Mammary epithelial cell (primary cell): ENCODE measurements at places on chromosomes 5 and 9. TPM values are rescaled to one million over a fixed set of nuclear protein-coding genes. Genes with fewer than 3 reads are reported as not detected.
A peak's percentile ranks its signal among the peaks of the same experiment; 100 is the strongest.

DNA sequence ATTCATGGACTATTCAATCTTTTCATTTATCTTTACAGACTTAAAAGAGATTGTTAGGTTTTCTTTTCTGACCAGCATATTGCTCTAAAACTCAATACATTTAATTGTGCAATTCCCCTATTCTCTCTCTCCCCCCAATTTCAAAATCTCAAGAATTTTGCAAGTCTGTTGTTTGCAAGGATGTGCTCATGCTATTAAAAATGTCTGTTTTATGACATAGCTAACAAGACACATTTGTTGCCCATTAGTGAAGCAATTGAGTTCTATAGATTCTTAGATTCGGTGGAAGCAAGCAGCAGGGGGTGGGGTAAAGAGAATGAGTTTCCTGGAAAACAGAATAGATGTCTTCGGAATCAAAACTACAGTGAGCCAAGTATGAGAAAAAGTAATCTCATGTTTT is 8.5 kb upstream of the CSNK1A1 start:
- no peak for DNase-seq

GRCh38 chr5:113615708-113616107 is 102.2 kb downstream of the YTHDC2 start:
- no peak for DNase-seq

DNA sequence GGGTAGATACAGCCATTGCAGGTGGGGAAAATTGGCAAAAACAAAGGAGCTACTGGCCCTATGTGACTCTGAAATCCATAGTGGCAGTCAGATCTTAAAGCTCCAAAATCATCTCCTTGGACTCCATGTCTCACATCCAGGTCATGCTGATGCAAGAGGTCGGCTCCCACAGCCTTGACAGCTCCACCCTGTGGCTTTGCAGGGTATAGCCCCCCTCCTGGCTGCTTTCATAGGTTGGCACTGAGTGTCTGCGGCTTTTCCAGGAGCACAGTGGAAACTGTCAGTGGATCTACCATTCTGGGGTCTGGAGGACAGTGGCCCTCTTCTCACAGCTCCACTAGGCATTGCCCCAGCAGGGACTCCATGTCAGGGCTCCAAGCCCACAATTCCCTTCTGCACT is 1190.1 kb downstream of the CDH12 start:
- DNase-seq: no peak

DNA sequence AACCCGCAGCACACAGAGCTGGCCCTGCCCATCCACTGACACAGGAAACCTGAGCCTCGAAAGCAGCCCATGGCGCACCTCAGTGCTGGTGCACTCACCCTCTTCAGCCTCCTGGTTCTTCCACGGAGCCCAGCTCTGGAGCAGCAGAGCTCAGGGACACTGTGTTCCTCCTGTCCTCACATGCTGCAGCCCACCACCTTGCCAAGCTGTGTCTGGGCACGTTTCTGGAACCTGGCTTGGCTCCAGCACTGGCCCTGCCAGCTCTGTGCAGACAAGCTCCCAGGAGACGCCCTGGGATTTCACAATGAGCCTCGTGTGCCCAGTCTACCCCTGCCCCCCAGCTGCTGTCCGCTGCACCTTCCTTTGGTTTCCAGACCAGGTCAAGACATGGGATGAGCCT is 119.5 kb downstream of the SYK start:
- peak; percentile 97 for DNase-seq

DNA sequence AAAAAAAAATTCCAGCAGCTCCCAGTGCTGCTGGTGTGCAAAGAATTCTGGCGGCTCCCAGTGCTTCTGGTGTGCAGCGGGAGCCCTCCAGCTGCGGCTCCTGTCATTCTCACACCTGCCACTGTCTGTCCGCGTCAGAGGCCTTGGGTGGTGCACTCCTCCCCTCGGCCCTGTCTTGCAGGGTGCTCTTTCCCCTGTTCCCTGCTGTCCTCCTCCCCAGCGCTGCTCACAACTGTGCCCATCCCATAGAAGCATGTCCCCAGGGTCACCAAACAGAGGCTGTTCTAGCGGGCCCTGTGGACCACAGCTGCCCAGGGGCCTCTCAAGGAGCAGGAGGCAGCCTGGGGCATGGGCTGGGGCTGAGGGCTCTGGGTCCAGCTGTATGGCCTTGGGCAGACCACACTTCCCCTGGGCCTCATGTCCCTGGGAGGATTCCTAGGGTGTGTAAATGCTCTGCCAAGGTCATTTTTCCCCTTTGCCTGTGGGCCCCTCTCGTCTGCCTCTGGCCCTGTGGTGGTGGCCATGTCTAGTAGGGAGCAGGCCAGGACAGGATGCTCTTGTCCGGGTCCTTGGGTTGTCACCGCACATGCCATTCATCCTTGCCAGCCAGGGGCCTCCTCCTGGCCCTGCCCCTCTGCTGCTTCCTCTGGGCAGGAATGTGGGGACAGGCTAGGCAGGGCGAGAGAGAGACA is 68.2 kb downstream of the PHF2 start:
- no peak for DNase-seq

GRCh38 chr9:71733176-71733575 is 35.1 kb downstream of the CEMIP2 start:
- peak; percentile 35 for DNase-seq

GRCh38 chr9:125586172-125586511 is 120.9 kb downstream of the MAPKAP1 start:
- DNase-seq: no peak

DNA sequence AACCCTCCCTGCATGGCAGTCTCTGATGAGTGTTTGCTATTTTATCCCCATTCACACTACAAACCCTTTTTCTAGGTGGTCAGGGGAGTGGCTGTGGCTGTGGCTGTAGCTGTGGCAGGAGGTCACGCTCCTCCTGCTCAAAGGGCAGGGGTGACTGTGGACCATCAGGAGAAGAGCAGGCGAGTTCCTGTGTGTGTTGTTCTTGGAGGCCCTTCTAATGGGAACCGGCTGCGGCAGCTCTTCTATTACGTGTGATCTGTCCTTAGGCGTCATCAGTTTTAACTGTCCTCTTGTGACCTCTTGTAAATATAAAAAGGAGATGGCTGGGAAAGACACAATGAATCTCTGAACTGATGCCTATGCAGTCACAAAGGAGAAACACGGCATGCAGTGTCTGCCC is 65.1 kb downstream of the ANKH start:
- no peak for DNase-seq

GRCh38 chr9:91711755-91712601 is 238.1 kb downstream of the ROR2 start:
- DNase-seq: no peak

- no peak for DNase-seq
These were observed 36.7 kb downstream of the ANKRD31 start for GRCh38 chr5:75199946-75200345.

- DNase-seq: peak; percentile 28
These were observed 51.5 kb downstream of the MLLT3 start for GRCh38 chr9:20570756-20571155.

DNA sequence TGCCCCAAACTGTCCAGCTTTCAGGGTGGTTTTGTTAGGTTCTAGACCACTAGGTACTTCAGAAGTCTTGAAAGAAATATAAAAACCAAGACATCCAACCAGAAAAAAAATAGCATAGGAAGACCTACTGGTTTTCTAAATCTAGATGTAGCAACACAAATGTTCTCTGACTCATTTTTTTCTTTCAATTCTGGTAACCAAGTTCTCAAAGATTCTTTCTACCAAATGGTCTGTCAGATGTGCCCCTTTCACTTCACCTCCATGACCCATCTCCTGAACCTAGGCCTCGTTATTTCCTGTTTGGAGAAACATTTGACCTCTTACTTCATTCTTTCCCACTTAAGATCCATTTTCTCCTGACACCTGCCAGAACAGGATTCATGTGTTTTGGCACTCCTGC is 355.3 kb downstream of the KIAA0825 start:
- DNase-seq: no peak

- no peak for DNase-seq
These were observed 8.1 kb upstream of the MARCOL start for GRCh38 chr5:148230240-148230639.

DNA sequence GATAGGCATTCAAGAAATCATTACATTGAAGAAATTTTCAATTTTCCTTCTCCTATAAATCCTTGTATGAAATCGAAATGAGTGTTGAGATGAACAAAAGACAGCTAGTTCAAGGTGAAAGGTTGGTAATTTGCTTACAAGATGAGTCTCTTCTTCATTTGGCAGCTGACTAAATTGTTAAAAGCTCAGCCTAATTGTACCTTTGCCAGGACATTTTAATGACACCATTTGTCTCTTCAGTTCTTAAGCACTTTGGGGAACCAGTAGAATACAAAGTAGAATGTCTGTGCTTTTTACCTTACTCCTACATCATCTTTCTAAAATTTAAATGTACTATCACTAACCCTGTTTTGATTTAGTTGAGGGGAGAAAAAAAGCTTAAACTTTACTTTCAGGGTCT is 59.4 kb downstream of the GRAMD2B start:
- DNase-seq: no peak

- no peak for DNase-seq
These were observed 213.2 kb downstream of the TRIO start for GRCh38 chr5:14356305-14356704.

- DNase-seq: no peak
These were observed 1.4 kb downstream of the FAM169A start for GRCh38 chr5:74864823-74865222.

GRCh38 chr5:14416621-14417275 is 164.8 kb upstream of the OTULINL start:
- no peak for DNase-seq

The TNFSF8 gene
- not detected for polyA plus RNA-seq

The PCDHGB2 gene
- 0.46 TPM for polyA plus RNA-seq

The RNF183 gene
- 0.18 TPM for polyA plus RNA-seq

The C7 gene
- not detected for polyA plus RNA-seq

The UHRF2 gene
- 31.9 TPM for polyA plus RNA-seq

The NME5 gene
- polyA plus RNA-seq: 0.88 TPM

The PKD2L2 gene
- not detected for polyA plus RNA-seq

The GABRA6 gene
- polyA plus RNA-seq: not detected

The C5orf58 gene
- polyA plus RNA-seq: not detected
